ENCODE measurements at places on chromosomes 2 and 18.

DNA sequence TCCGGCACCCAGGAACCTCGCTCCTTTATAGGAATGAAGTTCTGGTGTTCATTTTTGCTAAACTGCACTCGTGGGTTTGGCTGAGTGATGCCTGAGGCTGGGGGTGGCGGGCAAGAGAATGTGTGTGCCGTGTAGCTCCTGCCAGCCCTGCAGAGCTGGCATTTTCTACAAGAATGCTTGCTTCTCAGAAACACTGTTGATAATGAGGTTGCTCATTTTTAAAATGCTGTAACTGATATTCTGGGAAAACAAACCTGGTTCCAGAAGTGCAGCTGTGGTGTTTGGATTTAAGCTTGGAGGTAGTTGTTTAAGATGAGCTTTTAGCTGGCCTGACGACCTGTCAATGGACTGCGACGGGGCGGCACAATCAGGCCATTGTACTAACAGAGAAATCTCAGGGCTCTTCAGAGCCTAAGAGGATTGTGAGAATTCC lies 511.9 kb upstream of the TNP1 start:
- H3K36me3 ChIP-seq: no peaks in the 10 kb centered on the region
- no peak for DNase-seq
- no peaks in the 10 kb centered on the region for H3K27me3 ChIP-seq
- no peaks in the 10 kb centered on the region for H3K4me1 ChIP-seq
- no peak overlapping the region for H3K4me3 ChIP-seq

GRCh38 chr18:78767648-78768071 lies 212.0 kb upstream of the SALL3 start:
- H3K4me3 ChIP-seq: no peak overlapping the region
- no peaks in the 10 kb centered on the region for H3K36me3 ChIP-seq
- H3K27me3 ChIP-seq: no peaks in the 10 kb centered on the region
- no peaks in the 10 kb centered on the region for H3K4me1 ChIP-seq

- no peaks in the 10 kb centered on the region for H3K36me3 ChIP-seq
- no peak overlapping the region for H3K4me3 ChIP-seq
- DNase-seq: no peak
- H3K27me3 ChIP-seq: no peaks in the 10 kb centered on the region
Measured at GRCh38 chr2:138757384-138757783, 22.8 kb downstream of the NXPH2 start.

GRCh38 chr2:232781765-232782164 lies 5.4 kb upstream of the KCNJ13 start:
- no peak overlapping the region for H3K27ac ChIP-seq
- no peaks in the 10 kb centered on the region for H3K4me1 ChIP-seq
- no peak overlapping the region for H3K4me3 ChIP-seq
- H3K36me3 ChIP-seq: peaks cover 55% of the 10 kb centered on the region
- no peak for DNase-seq

DNA sequence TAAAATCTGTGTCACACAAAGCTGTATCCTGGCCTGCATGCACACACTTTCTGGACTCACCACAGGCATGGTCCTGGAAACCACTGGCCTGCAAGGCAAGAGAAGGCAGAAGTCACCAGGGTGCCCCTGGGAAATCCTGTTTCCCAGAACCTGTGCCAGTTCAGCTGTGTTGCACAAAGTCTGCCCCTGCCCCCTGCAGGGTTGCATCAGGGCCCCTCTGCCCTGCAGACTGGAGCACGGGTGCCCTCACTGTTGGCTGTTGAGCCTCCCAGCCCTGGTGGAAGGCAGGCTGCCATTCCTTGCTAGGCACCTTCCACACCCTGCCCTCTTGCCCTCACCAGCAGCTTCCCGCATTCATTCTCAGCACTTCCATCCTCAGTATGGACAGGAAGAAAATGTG lies 18.0 kb upstream of the TUBB6 start:
- peaks cover 24% of the 10 kb centered on the region for H3K4me1 ChIP-seq
- no peaks in the 10 kb centered on the region for H3K27me3 ChIP-seq
- no peak for DNase-seq
- H3K27ac ChIP-seq: no peak overlapping the region
- H3K4me3 ChIP-seq: no peak overlapping the region
- no peaks in the 10 kb centered on the region for H3K36me3 ChIP-seq

DNA sequence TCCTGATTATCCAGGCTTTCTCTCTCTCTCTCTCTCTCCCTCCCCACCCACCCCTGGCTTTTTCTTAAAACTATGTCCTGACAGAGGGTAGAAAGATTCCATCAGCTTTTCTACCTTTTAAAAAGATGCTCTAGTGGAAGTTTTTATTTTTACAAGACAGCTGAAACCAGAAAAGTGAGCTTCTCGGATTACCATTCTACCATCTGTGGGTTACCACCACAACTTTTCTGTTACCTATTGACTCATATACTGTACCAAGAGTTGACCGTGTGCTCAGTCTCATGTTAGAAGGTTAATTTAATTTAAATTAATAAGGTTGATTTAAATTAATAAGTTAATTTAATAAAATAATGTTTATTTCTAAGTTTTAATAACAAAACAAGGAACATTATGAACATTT lies 137.6 kb downstream of the UPP2 start:
- no peak for DNase-seq
- no peaks in the 10 kb centered on the region for H3K4me1 ChIP-seq
- no peaks in the 10 kb centered on the region for H3K36me3 ChIP-seq
- no peak overlapping the region for H3K4me3 ChIP-seq
- H3K27me3 ChIP-seq: no peaks in the 10 kb centered on the region
